ENCODE measurements at places on chromosomes 7 and 10. TPM values are rescaled to one million over a fixed set of nuclear protein-coding genes. Genes with fewer than 3 reads are reported as not detected.

RASA4B gene
- 10.8 TPM for total RNA-seq

PLAU gene
- total RNA-seq, result 1.8 TPM

TMEM196 gene
- total RNA-seq, result not detected

FZD1 gene
- 7.2 TPM for total RNA-seq

NRCAM gene
- total RNA-seq, result not detected

AS3MT gene
- total RNA-seq, result 3.1 TPM

STRIP2 gene
- not detected for total RNA-seq

TUBAL3 gene
- not detected for total RNA-seq

DAGLB gene
- 30.2 TPM for total RNA-seq

DNA sequence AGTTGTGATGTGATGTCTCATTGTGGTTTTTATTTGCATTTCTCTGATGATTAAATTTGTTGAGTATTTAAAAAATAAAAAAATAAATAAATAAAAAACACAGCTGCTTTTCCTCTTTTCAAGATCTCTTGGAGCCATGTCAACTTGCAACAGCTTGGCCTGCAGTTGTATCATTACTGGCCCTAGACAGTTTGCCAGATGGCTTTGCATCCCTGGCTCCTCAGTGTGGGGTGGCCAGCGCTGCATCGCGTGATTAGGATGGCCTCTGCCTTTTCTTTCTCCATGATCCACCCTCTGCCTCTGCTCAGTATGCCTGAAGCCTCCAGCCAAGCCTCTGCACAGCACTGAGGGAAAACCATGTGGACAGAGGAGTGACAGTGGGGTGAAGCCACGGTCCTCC, 96.8 kb downstream of the PPP1R3C start:
- no peaks in the 10 kb centered on the region for H3K27me3 ChIP-seq
- no peak overlapping the region for H3K4me3 ChIP-seq
- no peaks in the 10 kb centered on the region for H3K4me1 ChIP-seq
- peak overlapping the region; percentile 43 for H3K27ac ChIP-seq
- DNase-seq, result peak; percentile 66

- no peak for DNase-seq
- no peak overlapping the region for H3K4me3 ChIP-seq
- no peaks in the 10 kb centered on the region for H3K36me3 ChIP-seq
- H3K27me3 ChIP-seq, result no peaks in the 10 kb centered on the region
- no peak overlapping the region for H3K27ac ChIP-seq
- H3K4me1 ChIP-seq, result no peaks in the 10 kb centered on the region
Measured at GRCh38 chr7:17682586-17682985, 257.7 kb downstream of the SNX13 start.

- H3K27me3 ChIP-seq, result no peaks in the 10 kb centered on the region
- no peak for DNase-seq
- H3K4me1 ChIP-seq, result no peaks in the 10 kb centered on the region
- no peaks in the 10 kb centered on the region for H3K36me3 ChIP-seq
- no peak overlapping the region for H3K4me3 ChIP-seq
Measured at GRCh38 chr7:111266613-111267012, 175.7 kb downstream of the LRRN3 start.

- DNase-seq, result no peak
- no peak overlapping the region for H3K4me3 ChIP-seq
- H3K27me3 ChIP-seq, result no peaks in the 10 kb centered on the region
- H3K27ac ChIP-seq, result peak overlapping the region; percentile 49
Measured at GRCh38 chr7:47941136-47941844, 7.0 kb downstream of the PKD1L1 start.

DNA sequence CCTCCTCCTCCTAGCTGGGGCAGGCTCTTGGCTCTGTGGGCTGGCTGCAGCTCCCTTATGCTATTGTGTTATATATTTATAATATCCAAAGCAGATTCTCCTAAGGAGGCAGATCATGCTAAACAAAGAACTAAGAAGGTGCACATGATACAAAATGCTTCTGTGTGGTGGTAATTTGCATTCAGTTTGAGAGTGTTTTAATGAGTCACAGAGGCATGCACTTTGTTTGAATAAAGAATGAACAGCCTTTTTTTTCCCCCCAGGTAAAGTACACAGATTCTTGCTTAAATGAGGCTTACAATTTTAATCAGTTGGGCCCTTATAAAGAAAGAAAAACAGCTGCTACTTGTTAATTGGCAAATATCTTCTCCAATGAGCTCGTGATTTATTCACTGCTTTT, 95.0 kb downstream of the FANK1 start:
- H3K4me1 ChIP-seq, result no peaks in the 10 kb centered on the region
- no peaks in the 10 kb centered on the region for H3K27me3 ChIP-seq
- H3K36me3 ChIP-seq, result no peaks in the 10 kb centered on the region
- no peak for DNase-seq

DNA sequence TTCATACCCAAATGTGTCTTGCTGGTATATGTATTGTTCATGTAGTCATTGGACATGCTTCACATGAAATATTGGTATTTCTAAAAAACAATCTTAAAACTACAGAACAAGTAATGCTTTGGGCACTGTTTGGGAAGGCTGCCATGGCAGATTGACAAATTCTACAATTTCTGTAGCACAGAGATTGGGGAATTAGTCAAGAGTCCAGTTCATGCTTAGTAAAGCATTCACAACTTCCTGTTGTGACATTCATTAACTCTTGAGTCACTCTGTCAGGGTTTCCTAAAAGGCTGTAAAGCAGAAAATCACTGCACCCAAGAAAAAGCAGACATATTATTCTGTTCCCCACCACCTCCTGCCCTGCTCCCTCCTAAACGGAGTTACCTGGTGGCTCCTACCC, 398.9 kb downstream of the PHTF2 start:
- H3K4me3 ChIP-seq, result no peak overlapping the region
- H3K27me3 ChIP-seq, result no peaks in the 10 kb centered on the region
- H3K27ac ChIP-seq, result no peak overlapping the region
- no peak for DNase-seq
- no peaks in the 10 kb centered on the region for H3K4me1 ChIP-seq

GRCh38 chr7:65287023-65287422, 86.6 kb upstream of the ZNF92 start:
- no peaks in the 10 kb centered on the region for H3K36me3 ChIP-seq
- no peaks in the 10 kb centered on the region for H3K4me1 ChIP-seq
- DNase-seq, result no peak
- H3K27ac ChIP-seq, result no peak overlapping the region

- no peak overlapping the region for H3K27ac ChIP-seq
- H3K27me3 ChIP-seq, result no peaks in the 10 kb centered on the region
- no peaks in the 10 kb centered on the region for H3K4me1 ChIP-seq
- H3K36me3 ChIP-seq, result no peaks in the 10 kb centered on the region
Measured at GRCh38 chr7:158355456-158356065, 232.1 kb downstream of the PTPRN2 start.

DNA sequence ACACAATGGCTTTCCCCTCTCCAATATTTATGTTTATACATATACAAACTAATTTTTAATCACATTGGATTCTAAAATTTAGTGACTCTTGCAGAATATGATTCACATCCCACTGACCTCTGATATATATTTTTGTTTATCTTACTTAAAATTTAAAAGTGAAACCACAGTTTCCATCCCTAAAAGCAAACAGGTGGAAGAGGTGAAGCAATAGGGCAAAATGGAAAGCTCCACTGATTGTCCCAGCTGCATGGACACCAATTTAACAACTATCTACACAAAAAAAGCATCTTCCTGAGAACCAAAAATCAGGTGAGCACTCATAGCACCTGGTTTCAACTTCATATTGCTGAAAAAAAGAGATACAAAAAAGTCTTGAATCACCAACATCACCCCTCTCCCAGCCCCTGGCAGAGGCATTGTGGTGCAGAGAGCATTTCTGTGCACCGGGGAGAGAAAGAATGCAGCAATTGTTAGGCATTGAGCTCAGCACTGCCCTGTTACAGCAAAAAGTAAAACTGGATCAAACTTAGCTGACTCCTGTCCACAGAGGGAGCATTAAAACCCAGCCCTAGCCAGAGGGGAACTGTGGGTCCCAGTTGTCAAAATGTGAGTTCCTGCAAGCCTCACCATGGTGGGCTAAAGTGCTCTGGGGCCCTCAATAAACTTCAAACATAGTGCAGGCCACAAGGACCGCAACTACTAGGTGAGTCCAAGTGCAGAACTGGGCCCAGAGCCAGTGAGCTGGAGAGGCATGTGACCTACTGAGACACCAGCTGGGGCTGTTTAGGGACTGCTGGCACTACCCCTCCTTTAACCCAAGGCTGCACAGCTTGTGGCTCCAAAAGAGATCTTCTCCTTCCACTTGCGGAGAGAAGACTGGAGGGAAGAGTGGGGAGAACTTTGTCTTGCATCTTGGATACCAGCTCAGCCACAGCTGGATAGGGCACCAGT, 92.1 kb downstream of the SIRT1 start:
- H3K36me3 ChIP-seq, result no peaks in the 10 kb centered on the region
- no peak overlapping the region for H3K27ac ChIP-seq
- DNase-seq, result no peak
- H3K27me3 ChIP-seq, result no peaks in the 10 kb centered on the region
- H3K4me1 ChIP-seq, result no peaks in the 10 kb centered on the region

DNA sequence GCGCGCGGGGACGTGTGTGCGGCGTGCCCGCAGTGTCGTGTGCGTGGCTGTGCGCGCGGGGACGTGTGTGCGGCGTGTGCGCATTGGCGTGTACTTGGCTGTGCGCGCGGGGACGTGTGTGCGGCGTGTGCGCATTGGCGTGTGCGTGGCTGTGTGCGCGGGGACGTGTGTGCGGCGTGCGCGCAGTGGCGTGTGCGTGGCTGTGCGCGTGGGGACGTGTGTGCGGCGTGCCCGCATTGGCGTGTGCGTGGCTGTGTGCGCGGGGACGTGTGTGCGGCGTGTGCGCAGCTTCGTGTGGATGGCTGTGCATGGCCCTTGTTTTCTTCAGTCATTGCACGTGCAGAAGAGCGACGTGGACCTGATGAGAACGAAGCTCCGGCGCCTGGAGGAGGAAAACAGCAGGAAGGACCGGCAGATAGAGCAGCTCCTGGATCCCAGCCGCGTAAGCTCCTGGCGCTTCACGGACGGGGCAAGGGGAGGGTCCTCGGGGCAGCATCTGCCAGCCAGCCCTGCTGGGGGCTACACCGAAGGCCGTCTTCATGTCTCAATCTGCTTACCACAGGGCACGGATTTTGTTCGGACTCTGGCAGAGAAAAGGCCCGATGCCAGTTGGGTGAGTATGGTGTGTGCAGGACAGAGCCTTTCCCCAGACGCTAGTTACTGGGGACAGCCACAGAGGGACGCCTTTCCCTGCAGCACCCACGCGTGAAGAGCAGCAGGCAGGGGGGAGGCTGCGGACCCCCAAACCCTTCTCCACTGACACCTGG, 19.3 kb downstream of the IQCE start:
- H3K27ac ChIP-seq, result no peak overlapping the region
- no peak overlapping the region for H3K4me3 ChIP-seq
- no peak for DNase-seq

- no peak overlapping the region for H3K4me3 ChIP-seq
- no peak overlapping the region for H3K27ac ChIP-seq
- no peaks in the 10 kb centered on the region for H3K4me1 ChIP-seq
- DNase-seq, result no peak
Measured at GRCh38 chr10:102090772-102091171, 25.6 kb downstream of the HPS6 start.

DNA sequence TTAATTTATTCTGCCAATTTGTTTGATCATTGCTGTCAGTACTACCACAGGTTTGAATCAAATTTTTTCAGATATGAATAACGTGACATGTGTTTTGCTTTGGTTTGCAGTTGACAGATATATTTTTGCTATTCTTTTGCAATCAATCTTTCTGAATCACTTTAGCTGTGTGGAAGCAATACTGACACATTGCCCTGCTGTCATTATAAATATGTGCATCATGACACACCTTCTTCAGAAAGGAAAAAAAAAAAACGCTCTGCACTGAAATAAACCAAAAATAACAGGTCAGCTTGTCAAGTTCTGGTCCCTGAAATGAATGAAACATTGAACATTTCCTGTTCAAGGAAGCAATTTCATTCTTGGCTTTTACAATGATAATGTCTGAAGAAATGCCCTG, 93.8 kb upstream of the FAM13C start:
- no peaks in the 10 kb centered on the region for H3K36me3 ChIP-seq
- H3K27me3 ChIP-seq, result no peaks in the 10 kb centered on the region
- H3K4me1 ChIP-seq, result no peaks in the 10 kb centered on the region
- no peak overlapping the region for H3K27ac ChIP-seq

- H3K4me1 ChIP-seq, result no peaks in the 10 kb centered on the region
- H3K27ac ChIP-seq, result peak overlapping the region; percentile 46
- H3K4me3 ChIP-seq, result no peak overlapping the region
- no peaks in the 10 kb centered on the region for H3K36me3 ChIP-seq
- no peaks in the 10 kb centered on the region for H3K27me3 ChIP-seq
Measured at GRCh38 chr7:47807126-47807525, 141.1 kb downstream of the PKD1L1 start.

DNA sequence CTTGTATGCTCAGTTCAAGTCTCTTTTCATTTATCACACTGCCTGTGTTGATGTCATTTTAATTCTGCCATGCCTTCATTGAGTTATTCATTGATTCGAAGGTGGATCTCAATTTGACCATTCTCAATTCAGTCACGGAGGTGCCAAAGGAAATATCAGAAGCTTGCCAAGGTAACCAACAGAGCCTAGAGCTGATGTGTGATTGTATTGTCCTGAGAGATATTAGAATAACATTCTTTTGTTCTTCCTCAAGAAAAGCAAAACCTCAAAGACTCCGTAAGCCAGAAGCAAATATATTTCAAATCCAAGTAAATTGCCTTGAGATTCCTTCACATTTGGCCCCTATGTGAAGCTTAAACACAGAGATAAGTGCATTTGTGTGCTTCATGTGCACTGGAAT, 345.3 kb downstream of the CXCL12 start:
- no peaks in the 10 kb centered on the region for H3K4me1 ChIP-seq
- no peak overlapping the region for H3K27ac ChIP-seq
- no peak for DNase-seq
- no peaks in the 10 kb centered on the region for H3K36me3 ChIP-seq

GRCh38 chr7:55081068-55081467, 62.3 kb downstream of the EGFR start:
- no peak overlapping the region for H3K4me3 ChIP-seq
- H3K4me1 ChIP-seq, result peaks cover 4% of the 10 kb centered on the region
- no peaks in the 10 kb centered on the region for H3K27me3 ChIP-seq
- H3K27ac ChIP-seq, result peak overlapping the region; percentile 32
- H3K36me3 ChIP-seq, result no peaks in the 10 kb centered on the region

GRCh38 chr10:75593692-75594556, 162.5 kb downstream of the LRMDA start:
- H3K36me3 ChIP-seq, result no peaks in the 10 kb centered on the region
- H3K27ac ChIP-seq, result peak overlapping the region; percentile 64
- H3K27me3 ChIP-seq, result no peaks in the 10 kb centered on the region
- H3K4me1 ChIP-seq, result peaks cover 4% of the 10 kb centered on the region
- H3K4me3 ChIP-seq, result no peak overlapping the region

GRCh38 chr10:122567056-122567660, 6.6 kb downstream of the DMBT1 start:
- no peaks in the 10 kb centered on the region for H3K4me1 ChIP-seq
- H3K36me3 ChIP-seq, result no peaks in the 10 kb centered on the region
- no peak for DNase-seq
- H3K27ac ChIP-seq, result no peak overlapping the region
- no peak overlapping the region for H3K4me3 ChIP-seq
- H3K27me3 ChIP-seq, result no peaks in the 10 kb centered on the region

Measured in uterus (tissue), 4 donors.